ENCODE measurements at places on chromosomes 11 and 22.

- DNase-seq, result no peak
Measured at GRCh38 chr11:67351275-67352005, 1.9 kb downstream of the POLD4 start.

GRCh38 chr11:58867556-58867955 lies 23.1 kb upstream of the GLYATL2 start:
- DNase-seq, result no peak

GRCh38 chr11:10130875-10131274 lies 163.1 kb downstream of the SBF2 start:
- DNase-seq, result no peak

- DNase-seq, result no peak
Measured at GRCh38 chr11:8233691-8234424, 29.8 kb downstream of the LMO1 start.

Data from GM04503 (cell line).